ENCODE measurements at places on chromosomes 2 and 18.

- DNase-seq, result peak; percentile 67
Observed at GRCh38 chr2:3575534-3576262, 638 bp downstream of the RPS7 start.

DNA sequence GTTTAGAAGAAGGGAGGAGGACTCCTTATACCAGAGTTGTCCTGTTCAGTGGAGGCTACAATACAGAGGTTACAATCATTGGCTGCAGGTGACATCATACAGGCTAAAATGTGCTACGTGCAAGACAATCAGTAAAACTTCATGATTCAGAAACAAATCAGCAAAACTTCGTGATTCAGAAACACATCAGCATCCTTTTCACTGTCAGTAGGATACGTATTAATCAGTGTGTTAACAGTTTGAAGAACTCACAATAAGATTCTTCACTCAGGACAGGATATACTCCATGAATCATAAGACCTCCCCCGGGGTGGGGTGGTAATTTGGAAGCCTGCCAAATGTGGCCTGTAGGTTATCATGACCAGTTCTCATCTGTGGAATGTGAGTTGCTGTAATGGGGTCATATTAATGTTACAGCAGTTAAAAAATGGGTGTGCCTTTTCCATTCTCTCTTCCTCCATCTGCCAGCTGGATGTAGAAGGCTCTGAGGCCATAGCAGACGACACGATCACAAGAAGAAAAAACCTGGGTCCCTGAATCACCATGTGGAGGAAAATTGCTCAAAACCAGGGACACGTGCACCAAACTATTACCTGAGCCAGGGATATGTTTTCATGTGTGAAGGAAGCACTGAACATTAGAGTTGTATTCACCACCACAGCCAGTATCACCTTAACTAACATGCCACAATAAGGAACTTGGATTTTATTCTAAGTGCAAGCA is 134.8 kb upstream of the CREB1 start:
- DNase-seq, result peak; percentile 66

DNA sequence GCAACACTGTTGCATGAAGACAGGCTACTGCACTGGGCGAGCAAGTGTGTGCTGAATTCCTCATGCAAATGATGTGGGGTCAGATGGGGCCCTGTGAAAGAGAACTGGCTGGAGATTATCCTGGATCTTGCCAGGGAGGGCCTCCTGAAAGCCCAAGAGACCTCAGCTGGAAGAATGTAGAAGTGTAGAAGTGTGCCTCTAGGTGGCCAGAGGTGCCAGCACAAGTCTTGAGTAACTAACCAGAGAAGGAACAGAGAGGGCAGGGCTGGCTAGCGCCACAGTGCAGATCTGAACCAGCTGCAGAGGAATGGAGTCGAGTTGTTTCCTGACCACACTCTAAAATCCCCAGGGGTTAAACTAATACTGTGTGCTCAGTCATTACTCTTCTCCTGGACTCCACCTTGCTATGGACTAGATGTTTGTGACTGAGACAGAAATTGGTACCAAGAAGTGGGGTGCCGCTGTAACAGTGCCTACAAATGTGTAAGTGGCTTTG is 399.3 kb downstream of the LRATD1 start:
- no peak for DNase-seq

DNA sequence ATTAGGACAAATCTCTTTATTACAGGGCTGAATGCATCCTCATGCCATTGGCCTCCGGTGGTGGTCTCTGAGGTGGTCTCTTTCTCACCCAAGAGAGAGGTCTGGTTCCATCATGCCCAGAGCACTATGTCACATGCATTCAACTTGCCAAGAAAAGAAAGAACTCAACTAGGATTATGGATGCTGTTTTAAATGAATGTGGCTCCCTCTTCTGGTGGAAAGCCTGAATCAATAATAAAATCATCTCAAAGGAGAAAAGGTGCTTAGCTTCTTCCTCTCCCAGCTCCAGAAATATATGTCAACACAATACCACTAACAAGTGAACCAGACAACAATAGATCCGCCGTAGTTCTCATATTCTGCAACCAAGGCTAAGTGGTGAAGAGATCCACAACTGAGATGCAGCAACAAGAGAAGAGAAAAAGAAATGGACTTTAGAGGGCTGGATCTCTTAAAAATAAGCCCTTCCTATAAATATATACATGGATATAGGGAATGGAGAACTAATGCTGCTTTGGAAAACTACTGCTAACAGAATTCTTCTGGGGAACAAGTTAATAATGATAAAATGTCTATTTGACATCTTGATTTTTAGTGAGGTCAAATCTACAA is 396.8 kb downstream of the NCKAP5 start:
- DNase-seq, result peak; percentile 45

GRCh38 chr2:217402761-217403383 is 543.0 kb upstream of the TNP1 start:
- no peak for DNase-seq

DNA sequence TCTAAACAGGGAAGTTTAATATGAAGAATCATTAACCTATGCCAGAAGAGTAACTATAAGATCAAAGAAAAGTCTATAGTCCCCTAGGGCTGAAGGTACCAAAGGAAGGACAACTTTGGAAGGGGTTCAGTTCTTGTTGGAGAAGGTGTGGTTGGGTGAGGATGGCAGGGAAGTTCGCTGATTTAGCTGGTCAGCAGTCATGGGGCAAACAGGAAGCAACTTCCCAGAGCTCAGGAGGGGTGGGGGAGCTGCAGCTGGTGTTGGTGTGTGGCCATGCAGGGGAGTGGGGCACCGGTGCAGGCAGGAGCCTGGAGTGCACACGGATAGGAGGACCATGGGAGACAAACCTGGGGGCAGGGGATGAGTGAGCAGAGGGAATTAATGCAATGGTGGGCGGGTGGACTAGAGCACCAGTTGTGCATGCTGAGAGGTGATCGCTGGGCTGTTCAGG is 34.0 kb downstream of the FHOD3 start:
- no peak for DNase-seq

DNA sequence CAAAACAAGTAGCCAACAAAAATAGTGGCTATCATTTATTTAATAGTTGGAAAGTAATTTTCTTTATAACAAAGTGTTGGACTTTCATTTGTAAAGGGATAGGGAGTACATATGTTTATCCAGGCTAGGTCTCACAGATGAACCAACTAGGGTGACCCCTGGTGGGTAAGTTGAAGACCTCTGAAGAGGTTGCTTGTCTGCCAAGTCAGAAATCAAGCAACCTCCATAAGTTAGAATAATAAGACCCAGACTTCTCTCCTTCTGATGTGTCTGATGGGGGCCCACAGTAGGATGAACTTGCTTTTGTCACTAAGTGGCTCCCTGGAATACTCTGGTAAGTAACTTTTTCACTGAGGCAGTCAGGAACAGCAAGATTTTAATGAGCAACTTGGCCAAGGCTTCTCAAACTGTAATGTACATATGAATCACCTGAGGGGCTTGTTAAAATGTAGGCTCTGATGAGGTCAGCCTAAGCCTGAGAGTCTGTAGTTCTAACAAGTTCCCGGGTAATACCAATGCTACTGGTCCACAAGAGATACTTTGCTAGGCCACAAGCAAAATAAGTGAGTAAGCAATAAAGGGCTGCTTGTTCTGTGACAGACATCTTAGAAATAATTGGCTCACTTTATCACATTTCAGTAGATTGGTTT is 319.6 kb downstream of the PIK3C3 start:
- peak; percentile 19 for DNase-seq

GRCh38 chr2:101305035-101305434 is 3.5 kb downstream of the RNF149 start:
- no peak for DNase-seq

GRCh38 chr18:42426496-42427015 is 471.5 kb downstream of the PIK3C3 start:
- DNase-seq, result no peak

DNA sequence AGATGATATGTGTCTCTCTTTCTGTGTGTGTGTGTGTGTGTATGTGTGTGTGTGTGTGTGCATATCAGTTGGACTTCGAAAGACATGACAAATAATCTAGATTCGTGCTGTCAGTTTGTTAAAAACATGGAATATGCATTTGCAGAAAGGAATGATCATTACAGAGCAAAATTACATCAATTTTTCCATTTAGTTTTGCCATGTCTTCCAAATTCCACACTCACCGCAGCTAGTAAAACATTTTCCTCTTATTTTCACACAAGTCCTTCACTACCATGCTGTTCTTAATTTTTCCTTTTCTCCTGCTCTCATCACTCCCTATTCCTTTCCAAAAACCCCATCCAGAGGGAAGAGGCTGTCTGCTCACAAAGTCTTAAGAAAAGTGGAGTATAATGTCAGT is 1191.4 kb upstream of the SLC39A10 start:
- no peak for DNase-seq

GRCh38 chr2:215636816-215637215 is 200.9 kb upstream of the FN1 start:
- no peak for DNase-seq

DNA sequence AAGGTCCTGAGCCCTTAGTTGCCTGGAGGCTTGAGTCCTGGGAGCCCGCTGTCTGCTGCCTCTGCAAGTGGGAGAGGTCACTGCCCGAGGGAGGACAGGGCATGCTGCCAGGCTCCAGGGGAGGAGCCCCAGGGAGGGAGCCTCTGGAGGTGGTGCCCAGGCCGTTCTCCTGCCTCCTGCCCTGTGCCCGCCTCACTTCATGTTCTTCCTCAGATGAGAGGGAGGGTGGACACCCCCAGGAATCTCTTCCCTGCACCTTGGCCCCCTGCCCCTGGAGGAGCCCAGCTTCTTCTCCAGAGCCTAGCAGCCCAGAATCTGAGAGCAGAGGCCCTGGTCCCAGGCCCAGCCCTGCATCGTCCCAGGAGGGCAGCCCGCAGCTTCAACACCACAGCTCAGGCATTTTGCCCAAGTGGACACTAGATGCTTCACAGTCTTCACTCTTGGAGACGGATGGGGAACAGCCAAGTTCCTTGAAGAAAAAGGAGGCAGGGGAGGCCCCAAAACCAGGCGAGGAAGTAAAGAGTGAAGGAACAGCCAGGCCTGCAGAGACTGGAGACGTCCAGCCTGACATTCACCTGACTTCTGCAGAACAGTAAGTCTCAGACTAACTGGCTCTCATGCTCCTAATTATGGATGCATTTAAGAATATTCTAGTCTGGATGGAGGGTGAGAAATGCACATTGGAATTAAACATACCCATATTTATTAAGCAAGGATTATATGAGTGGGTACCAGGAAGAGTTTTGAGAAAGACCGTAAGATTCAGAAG is 12.1 kb downstream of the PSD4 start:
- DNase-seq, result no peak

DNA sequence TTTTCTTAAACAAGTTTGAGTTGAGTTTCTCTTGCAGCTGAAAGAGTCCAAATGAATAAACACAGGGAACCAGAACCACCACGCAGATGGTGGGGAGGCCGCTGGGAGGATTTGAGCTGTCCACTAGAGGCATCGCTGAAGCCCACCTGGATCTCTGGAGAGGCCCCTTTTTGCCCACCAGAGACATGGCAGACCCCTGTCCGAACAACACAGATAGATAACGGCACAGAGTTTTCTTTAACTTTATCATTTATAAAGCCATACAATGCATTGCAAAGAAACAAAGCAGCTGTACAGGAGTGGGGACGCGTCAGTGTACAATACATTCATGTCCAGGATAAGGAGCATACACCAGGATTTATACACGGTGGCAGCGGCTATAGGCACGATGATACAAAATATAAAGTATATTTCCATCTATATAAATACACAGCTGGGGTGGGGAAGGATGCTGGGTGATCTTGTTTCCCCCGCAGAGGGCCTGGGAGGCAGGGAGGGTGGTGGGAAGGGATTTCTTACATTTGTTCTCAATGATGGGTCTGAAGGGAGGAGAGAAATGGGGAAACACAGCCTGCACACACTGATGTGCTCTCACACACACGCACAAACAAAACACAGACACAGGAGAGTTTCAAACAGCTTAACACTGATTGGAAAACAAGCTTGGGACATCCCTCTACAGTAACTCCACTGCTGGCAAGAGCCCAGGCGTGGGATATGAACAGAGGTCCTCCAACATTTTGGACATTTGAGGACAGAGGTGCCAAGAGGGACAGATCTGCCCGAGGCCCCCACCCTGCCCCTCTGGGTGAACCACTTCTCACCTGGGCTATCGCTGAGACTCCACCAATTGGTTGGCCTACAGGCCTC is 203.0 kb downstream of the TNS1 start:
- no peak for DNase-seq

GRCh38 chr18:33820517-33821371 is 242.7 kb downstream of the ASXL3 start:
- DNase-seq, result no peak

GRCh38 chr18:27735117-27735516 is 441.8 kb downstream of the CDH2 start:
- DNase-seq, result no peak

GRCh38 chr2:181305301-181306123 is 151.7 kb upstream of the ITGA4 start:
- DNase-seq, result peak; percentile 75

GRCh38 chr18:8983195-8983594 is 119.3 kb upstream of the NDUFV2 start:
- no peak for DNase-seq

GRCh38 chr2:42724886-42725285 is 39.0 kb downstream of the OXER1 start:
- DNase-seq, result no peak

- DNase-seq, result no peak
Observed at GRCh38 chr2:63096491-63096890, 45.9 kb downstream of the OTX1 start.

GRCh38 chr2:178258916-178259315 is 64.6 kb downstream of the OSBPL6 start:
- DNase-seq, result no peak

DNA sequence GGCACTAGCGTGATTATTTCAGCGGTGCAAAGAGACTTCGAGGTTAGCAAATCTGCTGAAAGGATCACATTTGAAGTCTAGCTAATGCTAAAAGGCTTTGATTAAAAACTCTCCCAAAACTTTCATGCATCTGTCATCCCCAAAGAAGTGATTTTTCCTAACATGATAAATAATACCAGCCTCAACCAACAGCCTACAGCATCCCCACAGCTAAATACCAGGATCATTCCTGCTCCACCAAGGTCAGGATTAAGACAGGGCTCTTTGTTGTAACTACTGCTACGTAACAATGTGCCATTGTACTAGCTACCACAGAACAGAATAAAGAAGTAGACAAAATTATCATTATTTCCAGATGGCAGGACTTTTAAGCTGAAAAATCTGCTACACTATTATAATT is 1.6 kb downstream of the OR6B3 start:
- DNase-seq, result no peak

- no peak for DNase-seq
Observed at GRCh38 chr2:120384486-120385354, 38.8 kb downstream of the INHBB start.

- no peak for DNase-seq
Observed at GRCh38 chr2:112065486-112065885, 10.4 kb downstream of the TMEM87B start.

DNA sequence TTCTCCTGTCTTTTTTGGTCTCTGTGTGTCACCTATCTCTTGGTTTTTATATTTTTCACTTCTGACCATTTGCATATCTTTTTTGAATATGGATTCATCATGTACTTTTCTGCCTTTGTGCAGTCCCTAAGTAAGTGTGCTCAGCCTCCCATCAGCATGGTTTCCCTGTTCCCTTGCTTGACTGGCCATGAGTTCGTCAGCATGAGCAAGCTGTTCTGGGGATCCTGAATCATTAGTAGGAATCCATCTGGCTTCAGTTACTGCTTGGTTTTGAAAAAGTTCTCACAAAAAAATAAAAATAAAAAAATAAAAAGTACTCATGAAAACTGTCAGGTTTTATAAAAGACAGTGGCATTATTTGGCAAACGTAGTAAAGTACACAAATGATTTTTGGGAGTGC is 144.1 kb downstream of the NCOA1 start:
- DNase-seq, result no peak

GRCh38 chr2:220935789-220936321 is 636.2 kb downstream of the EPHA4 start:
- no peak for DNase-seq

- peak; percentile 3 for DNase-seq
Observed at GRCh38 chr2:20539133-20539719, 92.4 kb downstream of the RHOB start.

All from erythroblast (primary cell).